Ecto neural progenitor cell (in vitro differentiated cells): ENCODE measurements at places on chromosomes 1 and 21.
A peak's percentile ranks its signal among the peaks of the same experiment; 100 is the strongest.

DNA sequence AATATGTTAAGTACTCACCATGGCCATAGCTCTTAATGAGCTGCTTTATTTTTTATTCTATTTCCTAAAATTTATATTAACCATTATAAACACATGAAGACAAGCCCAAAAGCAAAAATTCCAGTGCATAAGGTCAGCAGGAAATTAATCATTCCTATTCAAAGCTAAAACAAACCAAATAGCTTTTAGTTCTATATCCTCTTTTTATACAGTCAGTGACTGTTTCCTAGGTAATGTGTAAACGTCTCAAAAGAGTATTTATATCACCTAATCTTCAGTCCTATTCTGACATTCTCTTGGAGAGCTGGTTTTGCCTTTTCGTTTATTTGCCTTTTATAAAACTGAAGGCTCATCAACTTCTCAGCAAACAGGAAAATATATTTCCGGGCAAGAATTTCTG is 4.2 kb downstream of the GOLPH3L start:
- no peak for DNase-seq

GRCh38 chr1:62111084-62111483 is 83.6 kb upstream of the L1TD1 start:
- no peak for DNase-seq

- DNase-seq, result peak; percentile 83
Measured at GRCh38 chr1:227919906-227920305, 27.8 kb downstream of the WNT9A start.

- DNase-seq, result no peak
Measured at GRCh38 chr1:216210081-216210480, 213.2 kb downstream of the USH2A start.
